Inflammatory macrophage (primary cell): ENCODE measurements at places on chromosomes 2 and 18.

DNA sequence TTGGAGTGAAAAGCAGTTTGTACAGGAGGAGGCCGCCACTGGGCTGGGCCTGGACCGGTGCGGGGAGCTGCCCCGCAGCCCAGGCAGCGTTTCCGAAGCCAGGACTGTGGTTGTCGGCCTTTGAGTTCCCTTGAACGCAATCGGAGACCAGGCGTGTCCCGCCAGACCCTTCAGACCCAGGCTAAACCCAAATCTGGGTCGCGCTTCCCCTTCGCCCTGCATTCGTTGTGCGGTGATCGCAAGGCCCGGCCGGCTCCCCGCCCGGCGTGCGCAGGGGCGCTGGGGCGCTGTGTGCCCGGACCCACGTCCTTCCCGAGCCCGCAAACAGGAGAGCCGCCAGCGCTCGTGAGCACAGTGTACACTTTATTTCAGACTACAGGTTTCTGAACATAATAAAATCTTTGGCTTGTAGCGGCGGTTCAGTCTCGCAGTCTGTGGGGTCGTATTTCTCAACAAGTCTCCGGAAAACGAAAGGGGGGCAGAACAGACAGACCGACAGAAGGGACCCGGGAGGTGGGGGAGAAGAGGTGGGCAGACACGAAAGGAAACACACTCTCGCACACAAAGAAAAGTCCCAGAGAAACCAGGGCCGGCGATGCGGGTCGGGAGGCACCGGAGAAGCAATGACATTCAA lies 5.5 kb downstream of the EN1 start:
- no peak for DNase-seq

- no peak for DNase-seq
Measured at GRCh38 chr18:46502444-46502843, 154.6 kb downstream of the LOXHD1 start.

- DNase-seq = no peak
Measured at GRCh38 chr18:12837747-12838146, 46.3 kb downstream of the PTPN2 start.

- no peak for DNase-seq
Measured at GRCh38 chr2:66733364-66733999, 298.6 kb downstream of the MEIS1 start.

DNA sequence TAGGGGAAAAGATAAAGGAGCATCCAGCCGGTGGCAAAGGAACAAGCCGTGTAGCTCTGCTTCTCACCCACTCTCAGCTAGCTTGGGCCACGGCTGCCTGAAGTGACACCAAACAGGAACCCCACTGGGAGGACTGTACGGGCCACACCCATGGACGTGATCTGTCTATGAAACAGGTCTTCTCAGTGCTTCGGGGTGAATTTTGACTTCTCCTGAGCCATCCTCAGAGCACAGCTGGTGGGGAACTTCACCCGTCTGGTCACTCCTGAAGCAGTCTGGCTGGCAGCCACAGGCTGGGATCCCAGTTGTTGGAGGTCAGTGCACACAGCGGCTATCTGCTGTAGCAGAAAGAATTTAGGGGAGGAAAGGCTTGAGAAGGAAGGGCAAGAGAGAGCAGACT lies 223.8 kb downstream of the FAM210A start:
- no peak for DNase-seq

DNA sequence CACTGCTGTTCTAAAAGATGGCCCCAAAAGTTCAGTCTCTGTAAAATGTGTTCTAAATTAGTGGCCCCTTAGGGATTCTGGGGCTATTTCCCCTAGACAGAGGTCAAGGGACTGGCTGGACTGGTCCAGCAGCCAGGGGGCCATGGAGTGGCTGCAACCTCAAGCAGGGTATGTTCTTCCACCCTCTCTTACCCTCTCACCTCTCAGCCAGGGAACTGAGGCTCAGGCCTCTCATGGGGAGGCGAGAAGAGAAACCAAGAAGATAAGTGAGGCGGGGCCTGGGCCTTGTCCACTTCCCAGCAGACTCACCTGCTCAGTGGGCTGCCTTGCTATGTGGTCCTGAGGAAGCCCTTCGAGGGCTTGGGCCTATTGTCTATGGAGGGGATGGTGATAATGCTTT lies 339.7 kb downstream of the MYCN start:
- no peak for DNase-seq
